ENCODE measurements at places on chromosomes 7 and 10.

DNA sequence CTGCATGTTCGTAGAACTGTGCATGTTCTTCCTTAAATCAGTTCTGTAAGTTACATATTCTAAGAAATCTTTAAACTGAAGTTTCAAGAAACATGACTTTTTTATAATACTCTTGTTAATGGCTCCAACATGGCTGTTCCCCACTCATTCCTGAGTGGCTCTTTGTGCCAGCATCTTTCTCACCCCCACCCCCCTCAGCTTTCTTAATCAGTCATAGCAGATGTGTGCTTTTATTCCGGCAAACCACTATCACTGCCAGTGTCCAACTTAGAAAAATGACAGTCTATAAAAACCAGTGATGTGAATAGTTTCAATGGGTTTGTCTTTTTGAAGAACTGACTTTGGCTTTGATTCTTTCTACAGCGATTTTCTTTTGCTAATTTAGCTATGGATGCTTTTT, 37.6 kb downstream of the PITRM1 start:
- no peak for DNase-seq

- no peak for DNase-seq
These were observed 201.0 kb upstream of the PTN start for GRCh38 chr7:137544453-137545058.

DNA sequence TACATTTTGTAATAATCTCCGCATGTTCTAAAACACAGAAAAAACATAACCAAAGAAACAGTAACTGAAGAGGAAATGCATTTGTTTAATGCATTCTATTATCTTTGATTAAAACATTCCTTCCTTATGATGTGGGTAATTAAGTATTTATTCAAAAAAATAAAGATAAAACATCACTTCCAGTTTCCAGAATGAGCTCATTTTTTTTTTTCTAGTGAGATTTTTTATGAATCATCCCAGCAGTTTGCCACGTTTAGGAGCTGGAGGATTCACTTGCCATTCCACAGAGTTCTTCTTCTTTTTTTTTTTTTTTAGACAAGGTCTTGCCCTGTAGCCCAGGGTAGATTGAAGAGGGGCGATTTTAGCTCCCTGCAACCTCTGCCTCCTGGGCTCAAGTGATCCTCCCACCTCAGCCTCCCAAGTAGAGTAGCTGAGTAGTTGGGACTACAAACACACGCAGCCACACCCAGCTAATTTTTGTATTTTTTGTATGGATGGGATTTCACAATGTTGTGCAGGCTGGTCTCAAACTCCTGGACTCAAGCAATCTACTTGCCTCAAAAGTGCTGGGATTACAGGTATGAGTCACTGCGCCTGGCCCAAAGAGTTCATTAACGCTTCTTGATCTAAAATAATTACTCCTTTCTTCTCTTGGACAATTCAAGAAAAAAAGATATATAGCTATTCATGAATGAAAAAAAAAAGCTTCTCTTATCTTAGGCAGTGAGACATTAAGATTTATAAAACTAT, 177.3 kb downstream of the DKK1 start:
- DNase-seq = no peak

GRCh38 chr10:5614155-5614721, 52.2 kb downstream of the ASB13 start:
- peak; percentile 72 for DNase-seq

DNA sequence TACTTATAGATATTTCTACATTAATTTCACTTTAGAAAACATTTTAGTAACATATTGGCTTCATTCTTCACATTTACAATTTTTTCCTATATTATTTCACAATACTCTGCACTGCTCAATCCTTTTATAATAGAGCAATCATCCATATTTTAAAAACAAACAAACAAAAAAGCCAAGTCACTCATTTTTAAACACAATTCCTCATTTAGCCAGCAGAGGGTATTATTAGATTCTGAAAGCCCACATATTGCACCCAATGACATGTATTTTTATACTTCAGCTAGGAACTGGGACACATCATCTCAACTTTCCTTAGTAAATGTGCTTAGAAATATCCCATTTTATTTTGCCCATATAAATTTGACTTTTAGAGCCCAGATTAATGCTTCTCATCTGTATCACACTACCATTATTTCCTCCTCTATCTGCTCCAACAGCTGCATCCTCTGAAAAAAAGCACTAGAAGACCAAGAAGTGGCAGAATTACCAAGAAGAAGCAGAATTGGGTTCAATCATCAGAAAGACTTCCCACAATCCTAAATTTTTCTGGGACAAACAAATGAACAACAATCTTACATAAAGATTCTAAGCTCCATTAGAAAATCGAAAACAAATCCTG, 29.5 kb downstream of the CTNNA3 start:
- no peak for DNase-seq

- DNase-seq = no peak
These were observed 292.6 kb downstream of the PARD3 start for GRCh38 chr10:34522546-34522945.

GRCh38 chr7:142375710-142376313, 118.0 kb upstream of the PRSS58 start:
- DNase-seq = no peak

- no peak for DNase-seq
These were observed 38.0 kb upstream of the INSYN2A start for GRCh38 chr10:127234306-127234800.

GRCh38 chr7:10315881-10316280, 657.8 kb upstream of the PHF14 start:
- no peak for DNase-seq

- DNase-seq = no peak
These were observed 161.6 kb upstream of the PRSS1 start for GRCh38 chr7:142587578-142588191.

DNA sequence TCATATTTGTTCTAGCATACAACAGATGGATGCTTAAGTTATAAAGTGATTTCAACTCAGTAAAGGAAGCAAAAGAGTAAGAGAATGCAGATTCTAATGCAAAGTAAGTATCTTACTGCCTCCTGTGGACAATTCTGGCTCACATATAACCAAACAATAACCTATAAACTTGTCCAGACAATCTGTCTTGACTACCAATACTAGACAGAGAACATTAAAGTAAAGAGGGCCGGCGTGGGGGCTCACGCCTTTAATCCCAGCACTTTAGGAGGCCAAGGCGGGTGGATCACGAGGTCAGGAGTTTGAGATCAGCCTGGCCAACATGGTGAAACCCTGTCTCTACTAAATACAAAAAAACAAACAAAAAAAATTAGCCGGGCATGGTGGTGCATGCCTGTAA, 329.3 kb downstream of the CACNA2D1 start:
- no peak for DNase-seq

GRCh38 chr7:124084024-124084423, 51.2 kb upstream of the TMEM229A start:
- DNase-seq = no peak

DNA sequence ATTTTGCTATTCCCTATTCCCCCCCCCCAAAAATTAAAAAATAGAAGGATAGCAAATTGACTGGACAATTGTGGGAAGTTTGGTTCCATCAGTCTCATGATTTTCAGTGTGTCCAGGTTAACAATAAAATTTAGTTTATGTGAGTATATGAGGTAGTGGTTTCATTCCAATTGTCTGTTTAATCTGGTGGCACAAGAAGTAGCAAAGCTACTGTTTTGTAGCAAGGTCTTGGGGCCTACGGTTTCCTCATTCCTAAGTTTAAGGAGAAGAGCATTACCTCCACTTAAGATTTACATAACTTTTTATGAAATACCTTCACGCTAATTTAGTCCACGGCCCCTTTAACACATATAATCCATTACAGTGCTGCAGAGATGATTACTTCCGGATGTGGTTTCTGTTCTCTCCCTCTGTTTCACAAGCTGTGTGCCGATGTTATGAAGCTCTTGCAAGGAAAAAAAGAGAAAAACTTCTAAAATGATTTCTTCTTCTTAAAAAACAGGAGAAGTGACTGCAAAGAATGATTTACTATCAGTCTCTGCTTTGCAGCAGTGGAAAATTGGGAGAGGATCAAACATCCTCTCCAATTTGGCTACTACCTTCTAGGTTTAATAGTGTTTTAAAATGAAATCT, 32.7 kb upstream of the NPVF start:
- DNase-seq = no peak

- DNase-seq = peak; percentile 72
These were observed 182.1 kb downstream of the ARID5B start for GRCh38 chr10:62083412-62084267.

DNA sequence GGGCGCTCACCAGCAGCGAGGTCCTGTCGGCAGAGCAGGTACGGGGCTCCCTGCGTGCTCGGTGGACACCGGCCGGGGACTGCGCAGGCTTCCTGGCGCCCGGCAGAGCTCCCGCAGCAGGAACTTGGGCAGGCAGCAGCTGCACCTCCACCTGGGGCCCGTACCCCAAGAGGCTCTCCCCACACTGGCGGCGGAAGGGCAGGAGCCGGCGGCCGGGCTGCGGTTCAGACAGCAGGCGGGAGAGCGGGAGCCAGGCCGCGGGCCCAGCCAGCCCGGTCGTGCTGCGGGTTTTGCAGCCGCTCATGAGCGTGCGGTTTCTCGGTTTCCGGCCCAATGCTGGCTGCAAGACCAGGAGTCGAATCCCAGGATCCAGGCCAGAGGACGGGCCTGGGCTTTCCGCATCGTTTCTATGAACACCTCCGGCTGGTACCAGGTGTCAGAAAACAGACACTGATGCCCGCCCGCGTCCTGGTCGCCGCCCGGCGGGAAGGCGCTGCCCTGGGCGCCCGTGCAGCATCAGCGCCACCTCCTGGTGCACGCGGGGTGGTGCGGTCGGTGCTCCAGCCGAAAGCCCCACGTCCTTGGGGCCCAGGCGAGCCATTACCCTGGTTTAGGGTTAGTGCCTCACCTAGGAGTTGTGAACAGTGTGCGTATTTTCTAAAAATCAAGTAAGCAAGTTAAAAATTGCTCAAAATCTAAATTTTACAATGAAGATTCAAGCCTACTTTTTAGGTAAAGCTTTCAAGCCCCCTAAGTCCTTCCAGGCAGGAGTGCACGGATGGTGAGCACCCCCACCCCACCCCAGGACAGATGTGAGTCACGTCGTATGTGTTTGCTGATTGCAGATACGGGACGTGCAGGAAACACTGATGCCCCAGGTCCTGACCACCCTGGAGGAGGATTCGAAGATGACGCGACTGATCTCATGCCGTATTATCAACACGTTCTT, 47.4 kb upstream of the PRKAR1B start:
- peak; percentile 83 for DNase-seq

DNA sequence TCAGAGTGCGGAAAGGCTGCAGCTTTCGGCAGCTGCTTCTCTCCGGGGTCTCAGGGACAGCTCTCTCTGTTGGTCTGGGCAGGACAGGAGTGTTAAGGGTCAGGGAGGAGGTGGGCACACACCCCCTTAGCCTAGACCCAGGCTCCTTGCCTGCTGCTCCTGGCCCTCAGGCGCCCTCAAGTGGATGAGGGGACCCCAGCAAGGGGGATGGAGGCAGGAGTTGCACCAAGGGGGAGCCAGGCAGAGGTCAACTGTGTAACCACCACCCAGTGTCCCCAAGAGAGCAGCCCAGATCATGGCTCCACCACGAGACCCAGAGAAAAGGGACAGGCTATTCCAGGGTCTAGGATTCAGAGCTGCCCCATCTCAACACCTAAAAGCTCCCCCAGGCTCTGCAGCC, 26.9 kb downstream of the SPOCK2 start:
- no peak for DNase-seq

DNA sequence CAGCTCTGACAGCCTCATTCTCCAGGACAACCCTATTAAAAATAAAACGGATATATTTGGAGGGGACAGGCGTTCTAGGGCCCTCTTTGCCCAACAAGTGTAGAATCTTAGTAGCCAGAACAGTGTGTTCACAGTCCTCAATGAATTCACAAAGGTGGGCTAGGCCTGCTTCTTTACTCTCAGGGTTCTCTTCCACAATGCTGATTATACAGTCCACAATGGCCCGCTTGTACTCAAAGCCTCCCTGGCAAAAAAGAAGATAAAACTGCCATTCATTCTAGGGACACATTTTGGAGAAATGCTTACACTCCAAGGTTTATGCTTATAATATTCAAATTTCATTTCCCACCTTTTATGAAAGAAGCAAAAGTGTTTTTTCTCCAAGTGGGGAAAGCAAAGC, 62.6 kb downstream of the MEST start:
- DNase-seq = no peak

DNA sequence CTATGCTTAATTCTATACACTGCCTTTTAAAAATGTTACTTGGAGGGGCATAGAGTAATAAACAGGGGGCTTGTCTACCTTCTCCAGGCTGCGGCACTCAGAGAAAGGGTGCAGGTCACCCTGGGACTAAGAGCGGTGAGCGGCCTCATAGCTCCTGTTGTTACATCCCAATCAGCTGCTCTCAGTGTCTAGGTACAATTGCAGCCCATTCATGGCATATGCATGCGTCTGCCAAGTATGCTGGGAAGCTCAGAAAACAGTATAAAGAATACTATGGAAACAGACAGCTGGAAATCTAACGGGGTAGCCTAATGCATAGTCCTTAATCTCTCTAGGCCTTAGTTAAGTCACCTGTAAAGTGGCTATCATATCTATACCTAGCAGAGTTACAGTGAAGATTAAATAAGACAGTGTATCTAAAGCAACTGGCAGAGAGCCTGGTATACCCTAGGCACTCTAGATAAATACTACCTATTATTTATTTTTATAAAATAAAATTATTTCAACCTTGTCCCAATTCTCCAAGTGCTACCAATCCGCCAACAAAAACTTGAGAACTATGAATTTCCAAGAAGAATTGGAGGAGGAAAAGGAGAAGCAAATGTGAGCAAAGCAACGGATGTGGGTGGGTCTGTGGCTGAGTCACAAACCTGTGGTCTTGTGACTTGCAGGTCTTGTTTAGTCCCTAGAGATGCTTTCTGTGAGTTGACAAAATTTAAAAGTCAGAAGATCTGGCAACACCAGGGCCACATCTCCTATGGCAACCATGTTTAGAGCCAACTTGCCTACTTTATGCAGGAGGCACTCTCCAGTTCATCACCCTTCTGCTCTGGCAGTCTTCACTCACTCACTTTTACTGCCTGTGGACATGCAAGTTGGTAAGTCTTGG, 183.0 kb downstream of the RAPGEF5 start:
- no peak for DNase-seq

DNA sequence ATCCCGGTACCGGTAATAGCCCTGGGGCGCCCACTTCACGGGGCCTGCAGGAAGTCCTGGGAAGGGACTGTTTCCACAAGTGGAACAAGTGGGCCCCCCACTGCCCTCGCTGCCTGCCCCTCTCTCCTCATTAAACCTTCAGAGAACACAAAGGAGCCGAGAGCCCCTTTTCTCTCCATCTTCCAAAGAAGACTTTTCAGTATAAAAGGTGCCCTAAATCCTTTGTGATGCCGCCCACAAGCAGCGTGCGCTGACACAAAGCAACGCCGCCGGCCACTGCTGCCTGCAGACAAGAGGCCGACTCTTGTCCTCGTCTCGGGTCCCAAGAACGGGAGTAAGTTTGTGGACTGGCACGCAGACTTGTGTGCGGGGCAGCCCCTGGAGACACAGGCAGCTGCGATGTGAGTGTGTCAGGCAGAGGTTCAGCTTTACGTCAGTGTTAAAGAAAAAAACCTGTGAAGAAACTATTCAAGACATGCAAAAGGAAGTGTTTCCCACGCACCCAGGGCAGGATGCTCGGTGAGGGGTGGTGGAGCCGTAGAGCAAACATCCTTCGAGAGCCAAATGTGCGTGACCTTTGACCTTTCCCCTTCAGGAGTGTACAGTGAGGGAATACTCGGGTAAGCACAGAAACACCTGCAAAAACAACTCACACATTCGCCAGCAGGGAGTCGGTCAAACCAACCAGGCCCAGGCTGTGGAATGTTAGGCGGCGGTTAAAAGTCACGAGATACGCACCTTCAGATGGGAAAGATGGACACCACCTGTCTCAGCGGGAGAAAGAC, 118.2 kb downstream of the VIPR2 start:
- DNase-seq = no peak

GRCh38 chr10:88553116-88553752, 29.9 kb downstream of the RNLS start:
- no peak for DNase-seq

- DNase-seq = no peak
These were observed 17.0 kb downstream of the CDK14 start for GRCh38 chr7:90613088-90613498.
